ENCODE measurements at places on chromosomes 3 and 15. TPM values are rescaled to one million over a fixed set of nuclear protein-coding genes. Genes with fewer than 3 reads are reported as not detected.

KLHL40 gene
- total RNA-seq, result not detected

- no peak for DNase-seq
Observed at GRCh38 chr15:100716456-100717085, 114.2 kb downstream of the ASB7 start.

SCG3 gene
- total RNA-seq, result not detected

- no peak for DNase-seq
Observed at GRCh38 chr3:48928679-48929078, 10.0 kb downstream of the ARIH2 start.

GRCh38 chr15:61318301-61318700 is 89.2 kb upstream of the RORA start:
- DNase-seq, result no peak

- DNase-seq, result no peak
Observed at GRCh38 chr3:143241481-143241951, 121.9 kb downstream of the CHST2 start.

PAQR5 gene
- total RNA-seq, result 15.7 TPM

- no peak for DNase-seq
Observed at GRCh38 chr15:57662802-57663201, 43.7 kb upstream of the POLR2M start.

FAM81A gene
- 1.9 TPM for total RNA-seq

DNA sequence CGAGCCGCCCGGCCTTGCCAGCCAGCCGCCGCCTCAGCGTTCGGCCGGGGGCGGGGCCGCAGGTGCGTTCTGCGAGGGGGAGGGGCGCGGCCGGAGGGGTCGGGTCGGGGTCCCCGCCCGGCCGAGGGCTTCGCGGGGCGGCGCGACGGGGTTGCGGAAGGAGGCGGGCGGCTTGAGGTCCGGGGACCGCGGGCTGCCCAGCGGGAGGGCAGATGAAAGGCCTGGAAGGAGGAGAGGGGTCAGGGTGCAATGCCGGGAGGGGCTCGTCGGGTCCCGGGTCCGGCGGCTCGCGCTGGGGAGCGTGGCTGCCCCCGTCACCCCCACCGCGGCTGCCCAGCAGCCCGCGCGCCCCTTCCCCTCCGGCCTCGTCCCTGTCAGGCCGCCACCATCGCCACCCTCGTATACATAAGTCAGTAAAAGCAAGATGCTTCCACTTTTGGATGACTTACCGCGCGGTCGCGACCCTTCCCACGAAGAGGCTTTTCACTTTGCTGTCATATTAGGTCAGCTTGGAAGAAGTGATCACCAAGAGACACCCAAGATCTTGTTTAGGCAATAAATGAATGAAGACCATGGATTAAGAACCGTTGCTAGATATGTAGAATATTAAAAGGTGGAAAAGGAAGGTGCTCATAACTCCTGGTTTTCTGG is 620 bp upstream of the ANP32A start:
- no peak for DNase-seq

OIP5 gene
- total RNA-seq, result 3.4 TPM

WNT5A gene
- 16.8 TPM for total RNA-seq

DNA sequence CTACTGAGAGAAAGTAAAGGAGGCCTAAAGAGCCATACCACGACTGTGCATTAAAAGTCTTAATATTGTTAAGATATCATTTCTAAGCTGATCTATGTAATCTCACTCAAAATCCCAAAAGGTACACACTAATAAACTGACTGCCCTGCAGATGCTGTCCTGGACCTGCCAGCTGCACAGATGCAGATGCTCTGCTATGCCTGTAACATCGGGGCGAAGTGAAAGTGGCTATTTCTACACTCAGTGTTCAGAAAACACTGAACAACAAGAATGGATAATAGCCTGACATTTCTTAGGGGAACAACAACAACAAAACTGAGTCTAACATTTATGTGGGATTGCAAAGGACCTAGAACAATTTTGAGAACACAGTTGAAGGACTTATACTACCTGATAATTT is 31.9 kb downstream of the RAD18 start:
- no peak for DNase-seq

DNA sequence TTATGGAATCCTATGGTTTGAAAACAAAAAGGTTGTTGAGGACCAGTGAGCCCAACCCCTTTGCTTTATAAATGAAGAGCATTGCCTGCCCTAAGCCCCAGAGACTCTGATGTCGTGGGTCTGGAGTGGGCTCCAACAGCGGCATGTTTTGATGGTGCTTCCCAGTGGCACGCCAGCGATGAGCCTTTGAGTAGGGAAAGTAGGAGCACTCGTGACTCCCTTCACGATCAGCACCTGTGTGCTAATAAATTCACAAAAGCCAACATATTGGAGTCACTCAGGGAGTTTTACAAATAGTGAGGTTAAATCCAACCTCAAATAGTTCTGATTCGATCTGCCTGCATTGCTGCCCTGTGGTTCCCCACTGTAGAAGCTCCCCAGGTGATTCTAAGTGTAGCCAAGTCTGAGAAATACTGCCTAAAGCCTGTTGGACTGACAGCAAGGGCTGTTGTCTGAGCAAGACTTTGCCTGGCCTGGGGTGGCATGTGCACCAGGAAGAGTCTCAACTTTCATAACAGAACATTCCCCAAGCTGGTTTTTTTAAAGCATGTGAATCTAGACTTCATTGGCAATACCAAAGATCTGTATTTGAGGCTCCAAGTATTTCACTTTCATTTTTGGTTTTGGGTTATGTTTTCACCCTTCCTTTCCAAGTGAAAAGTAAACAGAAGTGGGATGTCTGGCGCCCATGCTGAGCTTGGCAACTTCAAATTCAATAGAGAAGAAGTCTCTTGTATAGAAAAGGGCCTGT is 9.9 kb downstream of the CCR5 start:
- DNase-seq, result no peak
